ENCODE measurements at places on chromosomes 16 and 17.
A peak's percentile ranks its signal among the peaks of the same experiment; 100 is the strongest.

DNA sequence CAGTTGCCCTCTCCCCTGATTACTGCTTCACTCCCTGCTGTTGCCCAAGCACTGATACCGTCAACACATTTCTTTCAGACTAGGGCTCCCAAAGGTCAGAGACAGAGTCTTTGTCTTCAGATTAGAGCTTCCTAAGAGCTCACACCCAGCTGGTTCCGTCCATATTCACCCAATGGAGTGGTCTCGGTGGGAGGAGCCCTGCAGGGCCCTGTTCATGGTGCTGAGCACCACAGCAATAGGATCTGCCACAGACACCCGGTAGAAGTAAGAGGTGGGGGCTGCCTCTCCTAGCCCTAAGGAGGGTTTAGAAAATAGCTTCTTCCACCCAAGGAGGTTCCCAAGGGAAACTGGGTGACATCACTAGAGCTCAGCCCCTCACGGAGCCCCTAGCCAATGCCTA lies 128.3 kb downstream of the CCDC144A start:
- DNase-seq = no peak

DNA sequence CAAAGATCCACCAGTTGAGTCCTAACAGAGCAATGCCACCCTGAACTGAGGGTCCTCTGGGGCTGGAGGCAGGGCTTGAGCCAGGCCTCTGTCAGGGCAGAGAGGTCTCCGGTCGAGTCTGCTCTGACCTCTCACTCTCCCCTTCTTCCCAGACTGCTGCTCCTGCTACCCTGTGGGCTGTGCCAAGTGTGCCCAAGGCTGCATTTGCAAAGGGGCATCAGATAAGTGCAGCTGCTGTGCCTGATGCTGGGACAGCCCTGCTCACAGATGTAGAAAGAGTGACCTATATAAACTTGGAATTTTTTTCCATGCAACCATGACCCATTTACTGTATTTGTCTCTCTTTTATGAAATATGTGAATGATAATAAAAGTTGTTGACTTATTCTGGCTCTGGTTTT lies 2.4 kb upstream of the MT1B start:
- no peak for DNase-seq

DNA sequence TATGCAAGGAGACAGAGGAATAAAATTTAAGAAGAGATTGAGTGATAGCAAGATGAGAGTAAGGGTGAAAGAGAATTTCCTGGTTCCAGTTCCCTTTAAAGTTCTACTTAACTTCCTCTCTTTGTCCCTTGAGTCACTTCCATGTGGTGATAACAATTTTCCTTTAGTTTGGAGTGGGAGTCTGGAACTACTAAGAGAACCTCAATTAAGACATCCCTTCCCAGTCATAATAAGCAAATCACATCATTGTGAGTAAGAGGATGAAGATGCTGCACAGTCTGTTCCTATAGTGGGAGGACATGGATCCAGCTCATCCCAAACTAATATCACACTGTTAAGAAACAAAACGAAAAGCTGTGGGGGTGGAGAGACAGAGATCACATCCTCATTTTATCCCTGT lies 24.4 kb downstream of the TBX21 start:
- DNase-seq = no peak

GRCh38 chr16:66171578-66171977 lies 194.9 kb upstream of the CDH5 start:
- DNase-seq = no peak

DNA sequence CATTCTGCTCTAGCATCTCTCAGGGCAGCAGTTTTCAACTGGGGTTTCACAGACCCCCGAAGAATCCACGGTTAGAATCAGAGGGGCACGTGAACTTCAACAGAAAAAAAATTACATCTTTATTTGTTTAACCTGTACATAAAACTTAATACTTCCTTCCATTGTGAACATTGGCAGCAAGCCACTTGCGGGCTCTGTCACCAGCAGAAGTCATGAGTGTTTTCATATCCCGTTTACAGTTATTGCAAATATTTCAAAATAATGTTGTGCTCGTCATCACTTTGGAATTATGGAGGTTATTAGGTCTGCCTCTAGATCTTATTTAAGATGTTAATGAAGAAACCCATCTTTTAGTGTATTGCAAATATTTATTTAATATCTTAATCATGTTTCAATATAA lies 109.8 kb downstream of the SDR42E1 start:
- DNase-seq = no peak

- no peak for DNase-seq
Measured at GRCh38 chr17:40888196-40888720, 3.2 kb upstream of the KRT20 start.

GRCh38 chr17:79325709-79326430 lies 251.2 kb downstream of the ENGASE start:
- no peak for DNase-seq

DNA sequence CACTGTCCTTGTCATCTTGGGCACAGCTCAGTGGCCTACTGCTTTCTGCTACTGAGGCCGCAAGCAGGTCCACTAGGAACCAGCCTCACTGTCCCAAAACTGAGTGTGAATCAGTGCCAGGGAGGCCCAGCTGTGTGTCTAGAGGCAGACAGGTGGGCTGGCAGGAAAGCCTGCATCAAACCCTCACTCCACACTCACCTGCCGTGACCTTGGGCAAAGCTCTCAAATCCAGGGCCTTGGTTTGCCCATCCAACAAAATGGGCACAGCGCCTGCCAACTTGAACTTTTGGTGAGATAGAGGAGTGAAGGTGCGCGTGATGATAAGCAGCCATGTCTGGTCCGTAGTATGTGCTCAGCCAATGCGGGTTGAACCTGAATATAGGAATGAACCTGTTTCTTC lies 14.8 kb downstream of the ATP2C2 start:
- DNase-seq = no peak

DNA sequence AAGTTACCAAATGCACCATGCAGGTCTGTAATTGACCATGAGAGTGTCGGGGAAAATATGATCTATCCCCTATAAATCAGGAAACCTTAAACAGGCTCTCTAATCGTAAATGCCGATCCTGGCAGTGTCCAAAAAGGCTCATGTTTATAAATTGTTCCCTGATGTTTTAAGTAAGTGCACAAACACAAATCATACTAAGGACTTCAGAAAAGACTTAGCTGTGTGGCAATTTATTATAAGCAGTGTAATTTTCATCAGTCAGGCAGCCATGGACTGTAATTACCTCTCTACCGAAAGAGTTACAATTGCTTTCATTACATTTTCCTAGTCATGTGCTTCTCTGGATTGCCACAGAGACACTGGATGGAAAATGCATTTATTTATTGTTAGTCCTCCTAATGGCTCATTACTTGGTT lies 73.4 kb upstream of the COX10 start:
- DNase-seq = no peak

- DNase-seq = no peak
Measured at GRCh38 chr17:74222399-74222798, 9.0 kb downstream of the TTYH2 start.

DNA sequence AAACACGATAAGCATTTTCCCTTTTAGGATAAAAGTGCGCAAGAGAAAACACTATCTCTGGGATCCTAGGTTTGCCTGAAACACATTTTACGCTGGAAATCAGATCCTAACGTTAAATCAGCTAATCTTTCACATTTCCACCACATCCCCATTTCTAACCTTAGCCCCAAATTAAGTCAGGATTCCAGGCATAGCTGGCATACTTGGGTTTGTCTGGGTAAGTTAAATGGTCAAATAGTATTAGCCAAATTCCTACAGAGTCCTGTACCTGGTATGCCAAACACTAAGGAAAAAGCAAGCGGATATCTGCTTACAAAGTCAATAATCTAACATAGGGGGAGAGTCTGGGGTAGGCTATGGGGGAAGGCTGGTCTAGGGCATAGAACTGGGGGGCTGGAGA lies 557.4 kb upstream of the ZFHX3 start:
- DNase-seq = no peak

DNA sequence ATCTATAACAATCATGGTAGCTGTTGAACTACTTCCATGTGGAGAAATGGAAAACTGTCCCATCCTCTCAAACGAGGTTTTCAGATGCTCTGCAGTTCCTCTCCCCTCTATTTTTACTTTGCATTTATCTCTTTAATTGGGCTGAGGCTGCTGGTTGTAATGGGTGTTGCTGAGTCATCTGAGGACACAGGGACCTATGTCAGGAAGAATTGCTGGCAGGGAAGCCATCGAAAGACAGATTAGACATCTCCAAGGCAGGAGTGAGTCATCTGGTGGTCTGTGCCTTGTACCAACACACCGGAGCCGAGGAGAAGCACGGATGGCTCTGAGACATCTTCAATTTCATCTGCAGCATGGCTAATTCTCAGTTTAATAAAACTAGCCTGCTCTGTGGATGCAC lies 394.5 kb downstream of the GRIN2A start:
- no peak for DNase-seq

- no peak for DNase-seq
Measured at GRCh38 chr16:13298666-13299065, 397.3 kb downstream of the SHISA9 start.

- no peak for DNase-seq
Measured at GRCh38 chr17:67359960-67360791, 6.2 kb downstream of the PSMD12 start.

DNA sequence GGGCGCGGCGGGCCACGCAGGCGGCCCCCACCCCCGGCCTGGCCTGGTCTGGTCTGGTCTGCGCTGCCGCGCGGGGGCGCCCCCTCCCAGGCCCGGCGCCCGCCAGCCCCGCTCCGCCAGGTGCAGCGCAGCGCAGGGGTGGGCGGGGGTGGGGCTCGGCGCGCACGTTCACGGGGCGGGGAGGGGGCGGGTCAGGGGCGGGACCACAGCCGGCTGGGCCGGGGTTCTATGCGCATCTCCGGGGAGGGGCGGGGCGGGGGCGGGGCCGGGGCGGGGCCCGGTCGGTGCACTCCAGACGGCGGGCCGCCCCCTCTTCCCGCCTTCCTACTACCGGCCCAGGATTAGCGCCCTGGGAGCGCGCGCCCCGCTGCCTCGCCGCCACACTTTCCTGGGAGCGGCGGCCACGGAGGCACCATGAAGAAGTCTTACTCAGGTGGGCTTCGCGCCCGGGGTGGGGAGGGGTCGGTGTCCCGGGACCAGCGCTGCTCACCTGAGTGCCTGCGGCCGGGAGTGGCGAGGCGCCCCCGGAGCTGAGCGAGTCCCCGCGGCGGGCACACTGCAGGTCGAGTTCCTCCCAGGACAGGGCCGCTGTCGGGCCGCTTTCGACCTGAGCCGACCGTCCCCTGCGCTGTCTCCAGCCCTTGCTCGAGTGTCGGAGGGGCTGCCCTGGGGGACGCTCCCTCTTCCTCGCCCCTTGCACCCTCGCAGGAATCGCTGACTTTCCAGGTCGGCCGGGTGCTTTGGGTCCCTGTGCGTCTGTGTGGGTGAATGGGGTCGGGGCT lies 140.5 kb downstream of the SEC14L1 start:
- peak; percentile 41 for DNase-seq

DNA sequence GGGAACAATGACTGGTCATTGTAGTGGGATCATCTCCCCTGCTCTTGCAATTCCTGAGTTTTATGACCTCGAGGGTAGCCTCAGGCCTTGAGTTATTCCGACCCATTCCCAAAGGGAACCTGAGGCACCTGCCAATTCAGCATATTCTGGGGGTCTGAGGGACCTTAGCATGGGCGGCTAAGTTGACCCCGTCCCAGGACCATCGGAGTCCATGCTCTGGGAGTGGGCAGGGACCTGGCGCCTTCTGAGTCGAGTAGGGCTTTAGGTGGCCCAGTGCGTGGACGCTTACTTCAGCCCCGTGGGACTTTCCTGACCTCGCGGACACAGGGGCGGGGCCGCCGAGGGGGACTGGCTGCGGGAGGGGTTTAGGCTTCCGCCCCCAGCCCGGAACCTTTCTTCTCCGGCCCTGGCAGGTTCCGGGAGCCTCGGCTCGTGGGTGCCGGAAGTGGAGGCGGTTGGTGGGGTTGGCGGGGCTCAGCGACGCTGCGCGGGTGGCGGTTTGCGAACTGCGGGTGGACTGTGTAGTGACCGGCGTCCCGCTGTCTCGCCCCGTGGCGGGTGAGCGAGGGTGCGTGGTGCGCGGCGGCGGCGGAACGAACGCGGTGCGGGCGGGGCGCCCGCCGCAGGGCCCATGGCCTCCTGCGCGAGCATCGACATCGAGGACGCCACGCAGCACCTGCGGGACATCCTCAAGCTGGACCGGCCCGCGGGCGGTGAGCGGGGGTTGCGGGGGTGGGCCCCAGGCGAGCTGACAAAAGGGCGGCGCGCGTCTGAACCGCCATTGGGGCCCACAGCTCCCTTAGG lies at the start of gene EDC4:
EDC4 (plus strand) TSS at position 422 of the 804 bp plus-strand sequence; CDS start at position 632, 210 bp downstream.
- peak; percentile 75 for DNase-seq

- no peak for DNase-seq
Measured at GRCh38 chr17:78535273-78536197, 41.7 kb downstream of the DNAH17 start.

- no peak for DNase-seq
Measured at GRCh38 chr17:38558728-38559050, 47.1 kb downstream of the SRCIN1 start.

- DNase-seq = no peak
Measured at GRCh38 chr16:68444056-68444657, 4.2 kb downstream of the SMPD3 start.

GRCh38 chr17:79943347-79944241 lies 92.1 kb downstream of the TBC1D16 start:
- no peak for DNase-seq

DNA sequence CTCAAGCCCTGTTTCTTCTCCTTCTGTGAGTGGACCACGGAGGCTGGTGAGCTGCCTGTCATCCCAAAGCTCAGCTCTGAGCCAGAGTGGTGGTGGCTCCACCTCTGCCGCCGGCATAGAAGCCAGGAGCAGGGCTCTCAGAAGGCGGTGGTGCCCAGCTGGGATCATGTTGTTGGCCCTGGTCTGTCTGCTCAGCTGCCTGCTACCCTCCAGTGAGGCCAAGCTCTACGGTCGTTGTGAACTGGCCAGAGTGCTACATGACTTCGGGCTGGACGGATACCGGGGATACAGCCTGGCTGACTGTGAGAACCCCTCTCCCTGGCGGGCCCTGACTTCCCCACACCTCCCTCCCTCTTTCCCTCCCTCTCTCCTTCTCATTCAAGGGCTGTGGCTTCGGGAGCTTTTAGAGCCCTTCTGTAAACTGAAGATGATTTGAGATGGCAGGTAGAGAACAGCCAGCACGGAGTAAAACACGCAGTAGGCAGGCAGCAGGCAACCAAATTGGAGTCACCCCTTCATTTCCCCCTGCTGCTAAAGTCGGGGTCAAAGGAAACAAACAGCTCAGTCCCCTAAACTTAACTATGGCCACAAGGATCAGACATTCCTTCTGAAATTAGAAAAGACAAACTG lies 3.9 kb downstream of the SPACA3 start:
- DNase-seq = no peak

- no peak for DNase-seq
Measured at GRCh38 chr16:74291577-74292208, 4.9 kb upstream of the PSMD7 start.

DNA sequence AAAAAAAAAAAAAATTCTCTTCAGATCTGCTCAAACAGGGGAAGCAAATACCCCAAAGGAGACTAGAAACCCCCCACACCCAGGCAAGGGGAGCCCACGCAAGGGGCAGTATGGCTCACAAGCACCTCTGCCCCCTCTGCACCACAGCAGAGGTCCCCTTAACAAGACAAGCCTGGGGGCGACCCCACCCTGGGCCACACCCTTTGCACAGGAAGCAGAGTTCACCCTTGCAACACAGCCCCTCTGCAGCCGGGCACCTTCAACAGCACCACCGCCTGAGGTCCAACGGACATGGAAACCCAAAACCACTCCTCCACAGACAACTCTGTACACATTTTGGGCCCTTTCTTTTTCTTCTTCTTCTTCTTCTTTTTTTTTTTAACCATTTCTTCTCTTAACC lies 12.8 kb downstream of the AXIN1 start:
- no peak for DNase-seq

- no peak for DNase-seq
Measured at GRCh38 chr17:62637809-62638208, 10.3 kb downstream of the MRC2 start.

GRCh38 chr17:38601539-38602351 lies 4.0 kb downstream of the SRCIN1 start:
- no peak for DNase-seq

All from activated naive CD4-positive, alpha-beta T cell (primary cell).